ENCODE measurements at places on chromosomes 11 and 22.

GRCh38 chr11:78798663-78799062, 224.0 kb upstream of the NARS2 start:
- peaks cover 21% of the 10 kb centered on the region for H3K4me1 ChIP-seq
- H3K4me3 ChIP-seq: no peak overlapping the region
- no peaks in the 10 kb centered on the region for H3K27me3 ChIP-seq
- peak; percentile 82 for DNase-seq

DNA sequence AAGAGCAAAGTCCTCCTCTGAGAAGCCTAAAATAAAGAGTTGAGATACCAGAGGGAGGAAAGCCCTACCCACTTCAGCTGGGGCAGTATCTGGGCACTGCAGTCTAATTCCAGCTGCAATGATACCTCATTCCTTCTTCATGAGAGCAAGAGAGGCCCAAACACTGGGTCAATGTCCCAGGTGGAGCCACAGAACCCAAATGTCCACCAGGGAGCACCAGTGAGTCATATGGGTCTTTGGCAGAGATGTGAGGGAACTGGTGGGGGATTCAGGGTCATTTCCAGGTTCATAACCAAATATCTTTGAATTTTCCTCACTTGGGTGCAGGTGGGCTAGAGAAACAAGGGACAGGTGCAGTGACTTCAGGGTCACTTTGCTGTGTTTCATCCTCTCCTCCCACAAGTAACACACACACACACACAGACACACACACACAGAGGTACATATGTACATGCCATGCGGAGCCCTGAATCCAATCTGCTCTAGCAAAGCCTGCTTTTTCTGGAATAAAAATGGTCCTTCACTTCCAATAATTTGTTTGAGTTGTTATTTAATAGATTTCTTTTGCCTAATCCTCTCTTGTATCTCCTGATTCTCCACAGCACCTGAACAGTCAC, 585.4 kb downstream of the SOX6 start:
- no peaks in the 10 kb centered on the region for H3K27me3 ChIP-seq
- DNase-seq: no peak
- H3K4me3 ChIP-seq: no peak overlapping the region
- H3K36me3 ChIP-seq: no peaks in the 10 kb centered on the region
- H3K4me1 ChIP-seq: no peaks in the 10 kb centered on the region
- H3K27ac ChIP-seq: no peak overlapping the region

DNA sequence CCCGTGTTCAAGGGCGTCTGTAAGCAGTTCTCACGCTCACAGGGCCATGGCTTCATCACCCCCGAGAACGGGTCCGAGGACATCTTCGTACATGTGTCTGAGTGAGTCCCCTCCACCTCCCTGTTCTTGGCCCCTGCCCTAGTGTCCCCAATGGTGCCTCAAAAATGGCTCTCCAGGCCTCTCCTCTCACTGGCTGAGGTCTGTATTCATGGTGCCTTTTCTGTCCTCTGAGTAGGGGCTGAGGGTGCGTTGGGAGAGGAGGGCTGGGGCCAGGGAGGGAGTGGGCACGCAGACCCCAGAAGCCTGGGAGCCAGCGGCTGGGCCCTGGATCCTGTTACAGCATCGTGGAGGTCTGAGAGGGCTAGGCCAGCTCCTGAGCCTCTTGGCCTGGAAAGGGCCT, 12.9 kb downstream of the CSDC2 start:
- H3K27ac ChIP-seq: no peak overlapping the region
- H3K36me3 ChIP-seq: no peaks in the 10 kb centered on the region
- H3K4me3 ChIP-seq: no peak overlapping the region
- H3K27me3 ChIP-seq: no peaks in the 10 kb centered on the region
- H3K4me1 ChIP-seq: no peaks in the 10 kb centered on the region

GRCh38 chr22:48952256-48953102, 875.2 kb downstream of the BRD1 start:
- no peaks in the 10 kb centered on the region for H3K4me1 ChIP-seq
- H3K4me3 ChIP-seq: no peak overlapping the region
- H3K27me3 ChIP-seq: peaks cover 21% of the 10 kb centered on the region
- no peak overlapping the region for H3K27ac ChIP-seq
- H3K36me3 ChIP-seq: no peaks in the 10 kb centered on the region

DNA sequence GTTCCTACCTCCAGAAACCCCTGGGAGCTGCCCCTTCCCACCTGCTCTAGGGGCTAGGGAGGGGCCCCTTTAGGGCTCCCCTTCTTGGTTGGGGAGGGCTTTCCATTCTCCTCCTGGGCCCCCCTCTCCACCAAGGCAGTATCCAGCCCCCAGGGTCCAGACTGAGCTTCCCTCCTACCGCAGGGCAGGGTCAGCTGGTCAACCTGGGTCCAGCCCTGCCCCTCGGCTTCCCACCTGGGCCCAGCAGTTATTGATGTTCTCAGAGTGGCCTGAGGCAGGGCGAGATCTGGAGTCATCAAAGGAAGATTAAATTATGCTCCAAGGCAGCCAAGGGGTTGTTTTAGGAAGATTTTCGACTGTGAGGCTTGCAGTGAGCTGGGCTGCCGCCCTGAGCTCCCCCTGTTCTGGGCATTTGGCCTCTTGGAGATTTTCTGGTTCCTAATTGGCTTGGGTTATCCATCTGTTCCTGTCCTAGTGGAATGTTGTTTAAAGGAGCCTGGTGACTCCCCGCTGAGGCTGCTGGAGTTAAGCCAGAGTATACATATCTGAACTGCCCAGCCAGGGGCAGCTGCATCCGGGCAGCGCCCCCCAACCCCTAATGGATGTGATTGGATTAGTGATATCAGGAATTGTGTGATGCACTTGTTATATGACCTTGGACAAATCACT, 1.8 kb upstream of the SLC22A8 start:
- no peak overlapping the region for H3K4me3 ChIP-seq
- H3K36me3 ChIP-seq: no peaks in the 10 kb centered on the region
- no peak for DNase-seq
- H3K27ac ChIP-seq: no peak overlapping the region
- peaks cover 35% of the 10 kb centered on the region for H3K27me3 ChIP-seq

DNA sequence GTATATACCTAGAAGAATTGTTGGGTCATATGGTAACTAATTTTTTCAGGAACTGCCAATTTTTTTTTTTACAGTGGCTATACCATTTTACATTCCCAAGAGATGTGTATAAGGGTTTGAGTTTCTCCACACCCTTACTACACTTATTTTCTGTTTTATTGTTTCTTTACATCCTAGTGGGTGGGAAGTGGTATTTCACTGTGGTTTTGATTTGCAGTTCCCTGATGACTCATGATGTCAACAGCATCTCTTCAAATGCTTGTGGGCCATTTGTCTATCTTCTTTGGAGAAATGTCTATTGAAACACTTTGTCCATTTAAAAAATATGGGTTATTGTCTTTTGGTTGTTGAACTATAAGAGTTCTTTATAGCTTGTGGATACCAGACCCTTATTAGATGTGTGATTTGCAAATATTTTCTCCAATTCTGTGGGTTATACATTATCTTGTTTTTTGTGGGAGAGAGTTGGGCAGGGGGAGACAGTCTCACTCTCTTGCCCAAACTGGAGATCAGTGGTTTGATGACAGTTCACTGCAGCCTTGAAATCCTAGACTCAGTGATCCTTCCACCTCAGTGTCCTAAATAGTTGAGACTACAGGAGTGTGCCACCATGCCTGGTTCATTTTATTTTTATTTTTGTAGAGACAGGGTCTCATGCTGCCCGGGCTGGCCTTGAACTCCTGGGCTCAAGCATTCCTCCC, 30.3 kb upstream of the PISD start:
- peaks cover 87% of the 10 kb centered on the region for H3K36me3 ChIP-seq
- H3K27me3 ChIP-seq: no peaks in the 10 kb centered on the region
- H3K27ac ChIP-seq: no peak overlapping the region
- peaks cover 4% of the 10 kb centered on the region for H3K4me1 ChIP-seq
- no peak overlapping the region for H3K4me3 ChIP-seq
- no peak for DNase-seq

- no peak overlapping the region for H3K27ac ChIP-seq
- H3K27me3 ChIP-seq: no peaks in the 10 kb centered on the region
- no peaks in the 10 kb centered on the region for H3K36me3 ChIP-seq
- no peak overlapping the region for H3K4me3 ChIP-seq
- DNase-seq: no peak
- peaks cover 5% of the 10 kb centered on the region for H3K4me1 ChIP-seq
These were observed 4.1 kb upstream of the RAG2 start for GRCh38 chr11:36602135-36602534.

- no peak for DNase-seq
- no peak overlapping the region for H3K4me3 ChIP-seq
- no peaks in the 10 kb centered on the region for H3K36me3 ChIP-seq
- no peaks in the 10 kb centered on the region for H3K27me3 ChIP-seq
These were observed 196.9 kb downstream of the MSANTD4 start for GRCh38 chr11:105825141-105825540.

DNA sequence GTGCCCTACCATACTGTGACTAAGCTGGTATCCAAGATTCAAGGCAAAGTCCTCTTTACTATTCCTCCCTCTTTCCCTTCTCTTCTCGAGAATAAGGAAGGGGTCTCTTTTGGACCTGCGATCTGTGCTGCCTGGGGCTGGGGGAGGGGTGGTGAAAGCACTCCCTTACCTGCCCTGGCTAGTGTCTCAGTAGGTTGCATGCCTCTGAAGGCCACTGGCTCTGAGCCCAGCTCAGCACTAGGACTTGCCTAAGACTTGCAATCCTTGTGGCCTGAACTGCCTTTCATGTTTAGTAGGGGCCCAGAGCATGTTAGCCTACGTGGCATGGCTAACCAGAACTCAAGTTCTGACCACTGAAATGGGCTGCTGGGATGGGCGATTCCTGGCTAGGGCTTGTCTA, 13.0 kb upstream of the REXO2 start:
- no peaks in the 10 kb centered on the region for H3K27me3 ChIP-seq
- H3K36me3 ChIP-seq: no peaks in the 10 kb centered on the region
- H3K4me3 ChIP-seq: no peak overlapping the region
- no peaks in the 10 kb centered on the region for H3K4me1 ChIP-seq

DNA sequence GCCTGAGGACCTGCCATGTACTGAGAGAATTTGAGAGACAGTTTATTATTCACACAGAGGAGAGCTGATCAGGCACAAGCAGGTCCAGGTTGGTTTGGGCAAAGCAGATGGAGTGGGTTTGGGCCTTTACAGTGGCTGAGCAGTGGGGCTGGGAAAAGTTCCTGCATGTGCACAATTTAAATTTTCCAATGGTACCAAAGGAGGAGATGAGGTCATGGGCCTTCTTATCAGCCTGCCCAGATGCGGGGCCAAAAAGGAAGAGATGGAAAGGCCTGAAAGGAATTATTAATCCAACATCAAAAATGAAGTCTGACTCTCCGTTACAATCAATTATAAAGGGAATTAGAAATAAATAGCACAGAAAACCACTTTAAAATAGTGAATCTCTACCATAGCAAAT, 367.6 kb downstream of the TMEM135 start:
- no peaks in the 10 kb centered on the region for H3K36me3 ChIP-seq
- no peaks in the 10 kb centered on the region for H3K4me1 ChIP-seq
- H3K27ac ChIP-seq: no peak overlapping the region
- no peak overlapping the region for H3K4me3 ChIP-seq
- H3K27me3 ChIP-seq: no peaks in the 10 kb centered on the region

DNA sequence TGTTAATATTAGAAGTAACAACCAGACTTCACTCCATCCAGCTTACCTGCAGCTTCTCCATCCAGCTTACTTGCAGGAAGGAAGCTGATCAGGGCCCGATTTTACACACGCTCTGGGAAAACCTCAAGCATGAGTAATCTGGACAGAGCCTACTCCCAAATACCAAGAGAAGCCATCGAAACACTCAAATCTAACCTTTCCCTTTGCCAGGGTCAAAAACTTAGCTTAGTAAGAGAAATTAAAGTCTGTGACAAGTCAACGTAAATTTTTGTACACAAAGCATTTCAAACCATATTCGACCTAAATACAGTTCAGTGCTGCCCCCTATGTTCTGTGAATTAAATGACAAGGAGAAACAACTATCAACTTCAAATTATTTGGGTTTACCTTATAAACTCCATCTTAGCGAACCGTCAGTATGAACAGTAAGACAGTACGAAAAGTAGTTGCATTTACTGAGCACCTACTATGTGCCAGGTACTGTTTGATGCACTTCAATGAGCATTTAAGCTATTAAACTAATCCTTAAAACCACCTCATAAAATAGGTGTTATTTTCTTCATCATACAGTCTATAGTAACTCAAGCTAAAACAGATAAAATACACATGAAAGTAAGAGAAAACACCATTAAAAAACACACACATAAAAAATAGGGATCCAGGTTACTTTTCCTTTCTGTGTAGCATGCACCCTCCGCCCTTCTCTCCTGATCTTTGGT, 36.9 kb downstream of the ARFGAP3 start:
- H3K36me3 ChIP-seq: no peaks in the 10 kb centered on the region
- no peak overlapping the region for H3K4me3 ChIP-seq
- H3K27me3 ChIP-seq: no peaks in the 10 kb centered on the region
- H3K27ac ChIP-seq: no peak overlapping the region
- DNase-seq: no peak
- H3K4me1 ChIP-seq: peaks cover 5% of the 10 kb centered on the region

DNA sequence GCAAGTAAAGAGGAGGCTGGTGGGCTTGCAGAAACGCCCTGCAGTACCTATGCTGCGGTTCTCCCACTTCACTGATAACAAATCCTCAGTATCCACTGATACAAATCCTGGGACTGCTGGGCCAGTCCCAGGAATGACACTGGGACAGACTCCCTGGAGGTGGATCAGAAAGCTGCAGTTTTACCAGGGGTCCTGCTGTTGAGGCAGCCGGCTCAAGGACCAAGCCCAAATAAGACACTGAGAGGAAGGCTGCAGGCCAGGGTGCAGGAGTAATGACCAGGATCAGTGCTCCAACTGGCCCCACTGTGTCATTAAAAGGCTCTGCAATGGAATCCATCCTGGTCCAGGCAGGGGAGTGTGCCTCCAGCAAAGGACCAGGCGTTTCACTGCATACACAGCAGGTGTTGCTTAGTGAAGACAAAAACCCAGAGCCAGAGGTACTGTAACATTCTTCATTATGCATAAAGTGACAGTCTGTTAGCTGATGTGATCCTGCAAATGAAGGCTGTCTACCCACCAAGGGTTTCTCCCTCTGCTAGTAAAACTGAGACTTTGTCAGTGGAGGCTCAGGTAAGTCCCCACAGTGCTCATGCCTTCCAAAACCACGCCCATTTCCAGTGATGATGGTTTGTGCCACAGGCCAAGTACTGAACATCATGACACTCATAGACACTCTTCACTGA, 1.4 kb upstream of the C22orf39 start:
- H3K36me3 ChIP-seq: peaks cover 47% of the 10 kb centered on the region
- H3K27me3 ChIP-seq: no peaks in the 10 kb centered on the region
- peaks cover 7% of the 10 kb centered on the region for H3K4me1 ChIP-seq
- H3K4me3 ChIP-seq: no peak overlapping the region
- H3K27ac ChIP-seq: no peak overlapping the region
- DNase-seq: no peak

DNA sequence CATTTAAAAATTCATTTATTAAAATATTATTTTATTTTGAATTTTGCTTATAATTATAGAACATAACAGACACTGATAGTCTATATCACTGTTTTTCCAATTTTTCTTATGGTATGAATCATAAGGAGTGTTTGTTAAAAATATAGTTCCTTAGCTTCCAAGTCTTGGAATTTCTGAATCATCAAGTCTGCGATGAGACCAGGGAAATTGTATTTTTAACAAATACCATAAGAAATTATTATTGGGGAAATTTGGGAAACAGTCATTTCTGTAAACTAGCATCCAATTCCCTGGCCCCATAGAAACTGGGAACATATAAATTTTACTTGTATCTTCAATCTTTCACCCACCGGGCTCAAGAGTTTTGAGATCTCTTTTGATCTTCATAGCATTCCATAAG, 38.0 kb upstream of the PICALM start:
- no peak overlapping the region for H3K27ac ChIP-seq
- no peak overlapping the region for H3K4me3 ChIP-seq

- H3K4me3 ChIP-seq: no peak overlapping the region
- DNase-seq: no peak
- H3K36me3 ChIP-seq: no peaks in the 10 kb centered on the region
- no peaks in the 10 kb centered on the region for H3K4me1 ChIP-seq
These were observed 8.4 kb downstream of the OR10V1 start for GRCh38 chr11:59705294-59705693.
